ENCODE measurements at places on chromosomes 6 and 20.

DNA sequence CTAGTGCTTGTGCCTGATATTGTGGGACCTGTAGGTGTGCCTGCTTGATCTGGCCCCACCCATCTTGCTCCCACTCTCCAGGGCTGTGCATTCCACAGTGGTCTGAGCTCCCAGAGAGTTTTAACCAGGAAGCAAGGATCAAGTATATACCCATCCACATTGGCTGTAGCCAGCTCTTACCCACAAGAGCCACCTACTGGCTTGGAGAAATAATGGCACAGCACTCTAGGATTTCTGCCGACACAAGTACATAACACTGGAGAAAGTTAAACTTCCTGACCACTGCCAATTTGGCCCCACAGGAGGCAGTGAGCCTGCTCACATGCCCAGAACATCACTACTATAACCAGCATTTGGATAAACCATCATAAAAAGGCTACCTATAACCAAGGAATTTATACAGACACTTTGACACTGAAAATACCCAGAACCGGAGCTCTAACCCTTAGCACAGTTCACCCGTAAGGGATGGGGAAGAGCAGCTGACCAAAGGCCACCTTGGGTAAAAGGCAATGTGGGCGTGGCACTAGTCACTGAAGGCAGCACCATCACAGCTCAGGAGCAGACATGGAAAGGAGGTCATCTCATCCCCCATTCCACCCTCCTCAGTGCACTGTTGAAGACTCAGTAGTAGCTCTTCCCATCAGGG is 440.4 kb downstream of the BTBD3 start:
- peak; percentile 18 for DNase-seq

DNA sequence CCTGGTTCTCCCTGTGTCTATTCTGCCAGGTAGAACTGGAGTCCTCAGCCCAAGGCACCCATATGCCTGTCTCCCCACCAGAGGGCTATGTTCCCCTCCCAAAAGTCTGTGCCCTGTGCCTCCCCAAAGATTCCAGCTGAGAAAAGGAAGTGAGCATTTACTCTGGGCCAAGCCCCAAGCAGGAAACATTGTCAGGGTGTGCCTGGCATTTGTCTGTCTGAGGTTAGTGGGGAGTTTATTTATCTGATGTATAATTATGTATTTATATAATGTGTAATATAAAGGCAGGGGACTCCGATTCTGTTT is 5.6 kb downstream of the GDF5 start:
- no peak for DNase-seq

DNA sequence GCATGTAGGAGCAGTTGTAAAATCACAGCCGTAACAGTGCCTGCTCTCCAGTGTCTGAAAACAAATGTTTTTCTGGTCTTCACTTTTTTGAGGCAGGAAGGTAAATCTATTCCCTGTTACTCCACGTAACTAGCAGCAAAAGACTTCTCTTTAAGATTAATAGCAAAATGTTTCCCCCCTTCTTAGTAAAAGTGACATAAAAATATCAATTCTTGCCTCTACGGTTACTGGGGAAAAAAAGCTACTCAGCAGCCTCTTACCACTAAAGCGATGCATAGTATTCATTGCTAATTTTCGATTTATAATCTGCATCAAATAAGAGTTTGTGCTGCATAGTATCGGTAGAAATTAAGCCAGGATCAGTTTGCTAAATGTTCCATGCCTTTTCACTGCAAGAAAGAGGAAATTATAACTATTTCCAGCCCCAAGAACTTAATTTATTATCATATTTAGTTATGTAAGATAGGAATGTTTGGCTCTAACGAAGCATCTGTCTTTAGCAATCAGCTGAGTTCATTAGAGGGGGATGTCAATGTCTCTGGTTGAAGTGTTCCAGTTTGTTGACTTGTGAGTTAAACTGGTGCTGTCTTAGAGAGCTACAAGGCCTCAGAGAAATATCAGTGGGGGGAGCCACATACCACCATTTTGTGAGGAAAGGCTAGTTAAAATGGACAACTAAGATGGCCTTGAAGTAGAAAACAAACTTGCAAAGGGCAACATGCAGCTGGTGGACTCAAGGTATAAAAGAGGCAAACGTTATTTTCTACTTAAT is 617 bp upstream of the TSPYL1 start:
- DNase-seq: peak; percentile 14

- DNase-seq: no peak
Observed at GRCh38 chr6:56899311-56899710, 55.6 kb upstream of the BEND6 start.

DNA sequence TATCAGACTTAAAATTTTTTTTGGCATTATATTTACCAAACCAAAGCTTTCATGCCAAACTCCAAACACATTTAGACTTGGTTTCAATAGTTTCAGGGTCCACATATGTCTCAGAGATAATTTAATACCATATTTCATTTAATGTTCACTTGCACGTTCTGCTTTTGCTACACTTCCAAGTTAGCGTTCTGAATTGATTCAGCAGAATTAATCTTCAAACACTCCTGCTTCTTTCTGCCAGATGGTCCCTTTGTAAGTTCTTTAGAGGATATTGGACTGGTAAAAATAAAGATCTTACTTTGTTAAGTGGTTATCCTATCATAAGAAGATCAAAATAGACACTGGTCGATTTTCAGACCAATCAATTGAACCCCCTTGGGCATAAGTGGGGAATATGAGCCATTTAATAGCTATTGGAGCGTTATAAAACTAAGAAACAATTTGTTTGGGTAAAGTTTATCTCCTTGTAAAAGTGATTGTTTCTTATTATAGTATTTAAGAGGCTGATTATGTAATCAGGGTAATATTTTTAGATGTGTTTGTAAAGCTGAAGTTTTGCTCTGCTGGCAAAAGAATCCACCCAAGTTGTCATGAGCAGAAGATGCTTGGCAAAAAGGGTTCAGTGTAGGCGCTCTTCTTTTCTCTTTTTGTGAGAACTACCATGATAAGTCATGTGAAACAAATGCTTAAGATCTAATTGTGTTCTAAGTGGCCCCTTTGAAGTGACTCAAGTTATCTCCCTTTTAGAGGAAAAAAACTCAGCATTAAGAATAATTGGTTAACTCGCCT is 92.2 kb downstream of the MCHR2 start:
- DNase-seq: no peak

- DNase-seq: no peak
Observed at GRCh38 chr6:47741807-47742206, 40.0 kb upstream of the OPN5 start.

DNA sequence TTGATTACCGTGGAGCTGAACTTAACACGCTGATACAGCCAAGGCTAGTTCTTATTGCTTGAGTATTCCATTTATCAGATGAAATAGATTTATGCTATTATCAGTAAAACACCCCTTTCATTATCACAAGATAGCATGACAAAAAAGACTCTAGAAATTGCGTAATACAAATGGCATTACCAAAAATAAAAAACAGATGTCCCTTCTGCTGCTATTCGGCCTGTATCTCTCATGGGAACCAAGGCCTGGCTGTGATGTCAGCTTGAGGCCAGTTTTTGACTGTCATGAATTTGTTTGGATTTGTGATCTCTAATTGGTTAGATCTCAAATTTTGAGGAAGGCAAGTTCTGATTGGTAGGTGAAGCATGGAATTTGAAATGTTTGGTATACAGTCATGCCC is 25.2 kb downstream of the MEI4 start:
- DNase-seq: peak; percentile 45

DNA sequence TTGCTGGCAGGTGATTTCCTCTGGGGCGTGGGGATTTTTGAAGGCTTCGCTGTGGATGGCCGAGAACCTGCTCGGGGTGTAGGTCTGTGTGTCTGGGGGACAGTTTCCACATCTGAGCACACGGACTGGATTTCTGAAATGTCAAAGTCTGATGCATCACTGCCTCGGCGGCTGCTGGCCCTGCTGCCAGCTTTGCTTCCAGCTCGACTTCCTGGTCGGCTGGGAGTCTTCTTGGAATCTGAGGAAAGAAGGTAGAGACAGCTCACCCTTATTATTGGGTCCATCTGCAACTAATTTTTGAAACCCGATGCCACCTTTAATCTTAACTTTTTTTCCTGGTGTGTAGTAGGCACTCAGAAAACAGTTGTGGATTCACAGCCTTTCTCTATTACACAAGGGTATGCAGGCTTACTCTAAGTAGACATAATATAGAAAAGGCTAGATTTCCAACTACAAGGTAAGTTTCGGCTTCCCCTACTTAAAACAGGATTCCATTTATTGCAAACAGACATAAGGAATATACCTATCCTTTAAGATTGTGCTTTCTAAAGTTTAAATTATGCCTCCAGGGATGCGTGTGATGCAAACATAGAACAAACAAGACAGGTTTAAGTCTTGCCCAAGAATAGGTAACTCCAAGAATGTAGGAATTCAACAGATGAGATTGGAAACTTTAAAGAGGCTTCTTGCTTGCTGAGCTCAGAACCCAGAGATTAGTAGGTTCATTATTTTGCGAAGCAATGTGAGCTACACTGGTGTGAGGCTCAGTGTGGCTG is 183.5 kb downstream of the DST start:
- DNase-seq: no peak

Data from SK-N-DZ (cell line).